ENCODE measurements at places on chromosomes 6 and 20.

GRCh38 chr6:40841721-40842120, 197.3 kb downstream of the UNC5CL start:
- no peak for DNase-seq

DNA sequence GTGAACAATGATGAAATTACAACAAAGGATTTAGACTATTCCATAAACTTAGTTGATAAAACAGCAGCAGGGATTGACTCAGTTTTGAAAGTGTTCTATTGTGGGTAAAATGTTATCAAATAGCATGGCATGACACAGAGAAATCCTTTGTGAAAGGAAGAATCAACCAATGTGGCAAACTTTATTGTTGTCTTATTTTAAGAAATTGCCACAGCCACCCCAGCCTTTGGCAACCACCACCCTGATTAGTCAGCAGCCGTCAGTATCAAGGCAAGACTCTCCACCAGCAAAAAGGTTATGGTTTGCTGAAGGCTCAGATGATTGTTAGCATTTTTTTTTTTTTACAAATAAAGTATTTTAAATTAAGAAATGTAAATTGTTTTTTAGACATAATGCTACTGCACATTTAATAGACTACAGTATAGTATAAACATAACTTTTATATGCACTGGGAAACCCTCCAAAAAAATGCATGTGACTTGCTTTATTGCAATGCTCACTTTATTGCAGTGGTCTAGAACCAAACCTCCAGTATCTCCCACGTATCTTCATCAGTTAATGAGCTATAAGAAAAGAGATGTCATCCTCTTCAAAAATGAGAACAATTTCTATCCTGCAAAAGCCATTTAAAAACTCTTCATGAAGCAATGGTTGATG, 162.7 kb downstream of the SOBP start:
- DNase-seq = no peak

DNA sequence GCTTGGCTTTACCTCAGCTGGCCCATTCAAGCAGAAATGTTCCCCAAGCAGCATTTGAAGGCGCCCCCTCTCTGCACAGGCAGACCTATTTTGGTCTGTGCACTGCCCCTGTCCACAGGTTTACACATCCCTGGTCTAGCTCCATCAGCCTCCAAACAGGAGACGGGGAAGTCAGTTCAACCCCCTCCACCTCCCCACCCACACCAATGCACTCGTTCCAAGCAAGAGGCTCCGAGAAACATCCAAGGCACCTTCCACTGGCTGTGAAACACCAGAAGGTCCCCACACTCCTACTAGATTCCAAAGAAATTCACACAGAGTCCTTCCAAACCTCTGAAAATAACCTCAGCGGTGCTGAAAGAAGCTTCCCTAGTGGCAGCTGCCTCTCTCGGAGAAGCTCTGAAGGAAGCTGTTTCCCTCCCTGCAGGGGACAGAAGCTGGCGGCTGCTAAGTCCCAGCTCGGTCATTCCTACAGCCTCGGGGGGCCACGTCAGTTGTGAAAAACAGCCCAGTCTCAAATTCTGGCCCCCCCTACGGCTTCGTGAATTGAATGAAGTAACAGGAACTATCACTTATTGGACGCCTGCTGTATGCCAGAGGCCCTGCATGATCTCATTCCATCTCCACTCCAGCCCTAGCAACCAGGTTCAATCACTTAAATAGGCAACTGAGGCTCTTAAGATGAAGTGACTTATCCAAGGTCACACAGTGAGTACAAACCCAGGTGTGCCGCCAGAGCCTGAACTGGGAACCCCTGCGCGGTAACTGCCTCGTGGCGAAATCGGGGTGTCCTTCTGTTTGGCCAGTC, 815 bp downstream of the SPATA2 start:
- no peak for DNase-seq

GRCh38 chr6:148166339-148166968, 176.2 kb upstream of the SASH1 start:
- peak; percentile 40 for DNase-seq

DNA sequence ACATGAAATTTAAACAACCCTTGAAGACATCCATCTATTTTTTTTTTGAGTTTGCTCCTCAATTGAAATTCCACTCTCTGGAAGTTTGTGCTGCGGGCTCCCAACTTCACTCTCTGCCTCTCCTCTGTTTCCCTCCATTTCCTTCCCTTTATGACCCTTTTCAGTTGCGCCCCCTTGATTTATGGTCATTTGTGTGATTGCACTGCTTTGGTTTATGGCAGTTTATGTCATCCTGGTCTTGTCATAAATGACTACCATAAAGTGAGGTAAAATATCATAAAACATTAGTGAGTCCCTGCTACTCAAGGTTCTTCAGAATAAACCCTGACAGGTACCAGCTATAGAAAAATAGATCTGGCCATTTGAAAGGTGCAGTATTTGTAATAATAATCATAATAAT, 348.3 kb upstream of the ZFP64 start:
- no peak for DNase-seq

GRCh38 chr6:141667580-141668309, 465.0 kb upstream of the GJE1 start:
- no peak for DNase-seq

GRCh38 chr20:1644101-1644962, 13.2 kb downstream of the SIRPG start:
- no peak for DNase-seq

DNA sequence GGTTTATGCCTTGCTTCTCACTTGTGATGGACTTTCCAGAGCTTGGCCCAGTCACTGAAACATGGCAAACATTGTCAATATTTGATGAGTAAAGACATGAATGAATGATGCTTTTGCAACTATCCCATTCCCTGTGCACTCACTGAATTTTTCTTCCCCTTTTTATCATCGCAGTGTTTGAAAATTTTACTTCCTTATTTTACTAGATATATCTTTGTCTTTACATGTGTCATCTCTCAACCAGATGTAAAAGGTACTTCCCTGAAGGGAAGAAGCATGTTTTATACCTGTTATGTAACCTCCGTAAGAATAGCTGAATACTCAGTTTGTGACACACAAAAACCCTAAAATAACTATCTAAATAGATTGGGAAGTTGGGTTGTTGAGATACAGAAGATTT, 544.7 kb upstream of the FLRT3 start:
- DNase-seq = no peak

- no peak for DNase-seq
These were observed 20.3 kb downstream of the CYP21A2 start for GRCh38 chr6:32058511-32058963.

GRCh38 chr6:12228447-12229146, 61.6 kb upstream of the EDN1 start:
- no peak for DNase-seq

GRCh38 chr20:6053064-6053775, 640 bp downstream of the LRRN4 start:
- no peak for DNase-seq

DNA sequence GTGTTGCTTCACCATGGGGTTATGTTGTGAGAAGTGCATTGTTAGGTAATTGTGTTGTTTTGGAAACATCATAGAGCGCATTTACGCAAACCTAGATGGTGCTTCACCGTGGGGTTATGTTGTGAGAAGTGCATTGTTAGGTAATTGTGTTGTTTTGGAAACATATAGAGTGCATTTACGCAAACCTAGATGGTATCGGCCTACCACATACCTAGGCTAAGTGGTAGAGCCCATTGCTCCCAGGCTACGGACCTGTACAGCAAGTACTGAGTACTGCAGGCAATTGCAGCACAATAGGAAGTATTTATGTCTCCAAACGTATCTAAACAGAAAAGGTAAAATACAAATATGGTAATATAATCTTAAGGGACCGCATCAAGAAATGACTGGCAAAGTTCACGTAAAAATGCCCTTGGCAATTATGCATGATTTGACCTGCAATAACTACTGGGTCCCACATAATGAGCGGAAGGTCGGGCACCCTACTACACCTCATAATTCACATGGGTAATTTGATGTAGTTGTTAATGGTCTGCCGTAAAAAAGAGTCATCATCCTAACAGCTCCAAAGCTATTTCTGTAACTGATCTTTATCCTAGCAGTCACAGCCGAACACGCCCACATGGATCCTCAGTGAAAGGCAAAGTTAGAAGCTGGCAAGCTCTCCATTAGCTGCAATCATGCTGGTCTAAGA, 76.0 kb downstream of the RSPH3 start:
- no peak for DNase-seq

DNA sequence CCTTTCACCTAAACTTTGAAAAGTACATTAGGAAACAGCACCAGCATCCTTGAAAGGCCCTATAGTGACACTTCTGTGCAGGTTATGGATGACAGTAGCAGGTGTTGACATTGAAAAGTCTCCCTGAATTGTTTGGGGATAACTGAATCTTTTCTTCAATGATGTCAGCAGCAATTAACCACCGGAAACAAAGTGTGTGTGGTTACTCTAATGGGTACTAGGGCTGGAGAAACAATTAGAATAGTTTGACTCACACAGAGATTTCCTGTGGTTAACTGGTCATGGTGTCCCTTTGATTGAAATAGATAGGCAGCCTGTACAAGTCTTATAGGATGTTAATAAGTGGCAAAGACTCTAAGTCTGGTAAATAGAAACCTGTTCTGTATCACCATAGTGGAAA, 189.1 kb downstream of the TBX18 start:
- peak; percentile 36 for DNase-seq

- no peak for DNase-seq
These were observed 58.2 kb upstream of the VGLL2 start for GRCh38 chr6:117206944-117207687.

DNA sequence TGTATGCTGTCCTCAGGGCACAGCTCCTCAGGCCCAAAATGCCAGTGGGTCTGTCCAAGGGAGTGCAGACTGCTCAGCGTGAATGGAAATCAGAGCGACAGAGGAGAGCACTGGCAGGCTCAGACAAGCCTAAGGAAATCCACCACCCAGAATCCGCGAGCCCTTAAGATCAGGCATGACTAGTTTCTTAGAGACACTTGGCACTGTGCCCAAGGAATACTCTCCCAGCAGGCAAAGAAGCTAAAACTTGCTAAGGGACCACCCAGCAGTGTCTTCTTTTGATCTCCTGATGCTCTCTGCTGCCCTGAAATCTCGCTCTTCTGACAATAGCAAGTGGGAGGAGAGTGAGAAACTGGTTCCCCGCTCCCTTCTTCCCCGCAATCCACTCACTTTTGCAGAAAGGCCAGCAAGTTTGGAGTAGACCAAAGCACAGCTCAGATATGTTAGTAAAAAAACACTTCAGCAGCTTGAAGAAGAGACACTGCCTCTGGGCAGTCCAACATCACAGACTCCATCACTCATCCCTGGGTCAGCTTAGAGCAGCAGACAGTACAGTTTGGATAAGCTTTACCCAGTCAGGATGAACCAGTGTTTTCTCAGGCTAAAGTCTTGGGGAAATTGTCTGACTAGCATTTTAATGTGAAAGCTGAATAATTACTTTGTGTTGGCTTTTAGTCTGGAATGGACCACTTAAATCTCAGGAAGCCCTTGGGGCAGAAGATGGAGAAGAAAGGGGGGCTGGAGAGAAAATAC, 32.4 kb downstream of the TRAF3IP2 start:
- DNase-seq = no peak

GRCh38 chr6:116144605-116145004, 18.7 kb upstream of the COL10A1 start:
- peak; percentile 66 for DNase-seq

GRCh38 chr6:111013144-111013915, 31.5 kb downstream of the RPF2 start:
- no peak for DNase-seq

DNA sequence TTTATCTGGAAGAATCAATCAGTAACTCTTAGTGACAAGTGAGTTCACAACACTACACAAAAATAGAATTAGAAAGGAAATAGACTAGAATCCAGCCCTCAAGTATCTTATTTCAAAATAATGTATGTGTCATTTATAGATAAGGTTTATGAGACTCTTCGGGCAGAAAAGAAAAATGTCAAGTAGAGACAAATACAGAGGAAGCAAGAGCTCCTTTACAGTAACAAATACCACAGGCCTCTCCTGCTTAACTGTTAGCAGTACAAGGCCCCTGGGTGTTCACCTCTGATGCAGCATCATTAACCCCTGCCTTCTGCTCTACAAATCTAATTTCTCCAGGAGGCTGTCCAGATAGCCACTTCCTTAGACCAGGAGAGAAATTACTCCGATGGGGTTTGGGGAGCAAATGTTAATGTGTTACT, 76.7 kb downstream of the UBE3D start:
- DNase-seq = no peak

DNA sequence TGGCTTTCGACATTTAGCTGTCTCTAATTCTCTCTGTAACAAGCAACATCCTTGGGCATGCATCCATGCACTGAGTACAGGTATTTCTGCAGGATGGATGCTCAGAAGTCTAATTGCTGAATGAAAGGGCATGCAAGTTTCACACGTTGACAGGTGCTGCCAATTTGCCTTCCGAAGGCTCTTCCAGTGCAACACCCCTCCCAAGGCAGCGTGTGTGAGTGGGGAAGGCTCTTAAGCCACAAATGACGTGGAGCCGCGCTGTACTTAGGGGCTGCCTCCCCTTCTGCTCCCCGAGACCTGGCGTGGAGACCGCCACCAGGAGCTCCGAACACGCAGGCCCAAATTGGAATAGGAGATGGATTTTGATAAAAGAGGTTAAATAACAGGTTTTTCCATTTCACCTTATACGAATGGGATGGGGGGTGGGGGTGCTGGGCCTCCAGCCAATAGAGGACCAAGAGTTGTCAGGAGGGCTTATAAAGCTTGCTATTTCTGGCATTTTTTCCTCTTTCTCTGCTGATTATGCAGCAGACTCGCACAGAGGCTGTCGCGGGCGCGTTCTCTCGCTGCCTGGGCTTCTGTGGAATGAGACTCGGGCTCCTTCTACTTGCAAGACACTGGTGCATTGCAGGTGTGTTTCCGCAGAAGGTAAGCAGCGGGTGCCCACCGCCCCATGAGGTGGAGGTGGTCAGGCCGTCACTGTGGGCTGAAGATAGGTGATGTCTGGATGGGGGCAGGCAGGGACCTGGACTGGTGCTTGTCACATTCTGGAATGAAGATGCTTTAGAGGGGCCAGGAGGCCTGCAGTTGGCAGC, 30.9 kb downstream of the TOX2 start:
- no peak for DNase-seq

- DNase-seq = no peak
These were observed 44.6 kb upstream of the HDDC2 start for GRCh38 chr6:125346201-125346925.

DNA sequence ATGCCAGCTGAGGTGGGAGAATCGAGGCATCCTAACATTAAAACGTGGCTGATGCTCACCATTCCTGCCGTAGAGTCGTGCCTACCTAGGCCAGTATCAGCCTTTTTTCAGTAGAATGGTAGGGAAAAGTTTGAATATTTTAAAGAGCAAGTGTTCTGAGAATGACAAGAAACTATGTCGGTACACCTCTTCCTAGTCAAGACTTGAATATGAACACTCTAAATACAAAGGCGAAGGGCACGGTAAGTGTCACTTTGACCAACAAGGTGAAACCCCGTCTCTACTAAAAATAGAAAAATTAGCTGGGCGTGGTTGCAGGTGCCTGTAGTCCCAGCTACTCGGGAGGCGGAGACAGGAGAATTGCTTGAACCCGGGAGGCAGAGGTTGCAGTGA, 1.0 kb downstream of the GINM1 start:
- no peak for DNase-seq

GRCh38 chr6:26475823-26476729, 18.3 kb downstream of the BTN2A1 start:
- DNase-seq = no peak

- DNase-seq = no peak
These were observed 176.3 kb downstream of the ADGRG6 start for GRCh38 chr6:142478117-142478516.
